ENCODE measurements at places on chromosomes 6 and 20.

- DNase-seq = no peak
Measured at GRCh38 chr6:26431258-26432172, 8.8 kb upstream of the BTN3A3 start.

- no peak for DNase-seq
Measured at GRCh38 chr6:129473546-129473945, 236.4 kb downstream of the ARHGAP18 start.

DNA sequence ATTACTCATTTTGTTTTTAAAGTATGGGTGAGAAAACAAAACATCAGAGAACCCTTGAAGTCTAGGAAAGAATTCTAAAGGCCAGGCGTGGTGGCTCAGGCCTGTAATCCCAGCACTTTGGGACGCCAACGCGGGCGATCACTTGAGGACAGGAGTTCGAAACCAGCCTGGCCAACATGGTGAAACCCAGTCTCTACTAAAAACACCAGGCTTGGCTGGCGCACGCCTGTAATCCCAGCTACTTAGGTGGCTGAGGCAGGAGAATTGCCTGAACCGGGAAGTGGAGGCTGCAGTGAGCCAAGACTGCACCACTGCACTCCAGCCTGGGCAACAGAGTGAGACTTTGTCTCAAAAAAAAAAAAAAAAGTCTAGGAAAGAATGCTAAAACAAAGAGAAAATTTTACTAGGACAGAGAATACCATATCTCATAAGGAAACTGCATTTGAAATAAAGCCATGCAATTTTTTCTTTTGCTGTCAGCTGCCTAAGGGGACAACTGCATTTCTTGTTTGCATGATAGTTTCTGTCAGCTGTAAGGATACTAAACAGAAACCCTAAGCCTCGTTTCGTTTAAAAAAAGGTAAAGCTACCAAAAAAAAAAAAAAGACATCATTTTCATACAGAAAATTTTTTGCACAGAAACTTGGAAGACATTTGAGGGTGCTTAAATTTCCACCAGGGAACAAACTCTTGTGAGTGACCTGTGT lies 32.1 kb downstream of the SMLR1 start:
- DNase-seq = no peak

DNA sequence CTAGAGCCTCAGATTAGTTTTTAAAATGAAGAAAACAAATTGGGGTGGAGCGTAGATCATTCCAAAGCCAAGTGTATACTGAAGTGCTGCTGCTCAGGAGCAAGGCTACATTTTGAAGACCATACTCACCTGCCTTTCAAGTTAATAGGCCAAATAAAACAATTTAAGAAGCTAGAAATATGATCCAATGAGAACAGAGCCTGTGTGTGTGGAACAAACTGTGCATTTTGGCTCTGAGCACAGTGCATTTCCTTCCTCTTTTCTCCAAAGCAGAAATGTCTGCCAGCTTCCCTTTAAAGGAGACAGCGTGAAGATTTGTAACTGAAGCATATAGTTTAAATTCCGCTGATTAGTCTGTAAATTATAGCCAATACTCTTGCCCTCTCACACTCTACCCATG lies 3.2 kb upstream of the IFNGR1 start:
- no peak for DNase-seq

DNA sequence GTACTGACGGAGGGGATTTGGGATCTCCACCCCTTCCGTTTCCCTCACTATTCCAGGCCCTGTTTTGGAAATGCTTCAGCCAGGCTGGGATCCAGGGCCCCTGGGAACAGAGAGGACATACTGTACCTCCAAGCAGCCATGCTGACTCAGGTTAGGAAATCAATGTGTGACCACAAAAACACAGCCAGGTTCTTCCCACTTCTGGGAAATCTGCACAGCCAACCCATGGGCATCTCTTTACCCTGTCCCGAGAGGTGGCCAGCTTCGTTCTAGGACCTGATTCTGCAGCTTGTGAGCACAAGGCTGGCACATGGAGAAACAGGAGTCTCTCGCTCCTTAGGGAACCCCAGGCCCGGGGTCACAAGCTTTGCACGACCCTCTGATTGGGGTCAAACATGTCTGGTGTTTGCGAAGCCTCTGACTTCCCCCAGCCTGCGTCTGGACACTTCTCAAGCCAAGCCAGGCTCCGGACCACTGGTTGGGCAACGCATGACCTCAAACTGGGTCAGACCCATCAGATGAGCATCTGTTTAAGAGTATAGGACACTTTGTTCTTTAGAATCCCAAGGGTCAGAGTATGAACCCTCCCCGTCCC lies 8.3 kb upstream of the TTPAL start:
- DNase-seq = no peak

DNA sequence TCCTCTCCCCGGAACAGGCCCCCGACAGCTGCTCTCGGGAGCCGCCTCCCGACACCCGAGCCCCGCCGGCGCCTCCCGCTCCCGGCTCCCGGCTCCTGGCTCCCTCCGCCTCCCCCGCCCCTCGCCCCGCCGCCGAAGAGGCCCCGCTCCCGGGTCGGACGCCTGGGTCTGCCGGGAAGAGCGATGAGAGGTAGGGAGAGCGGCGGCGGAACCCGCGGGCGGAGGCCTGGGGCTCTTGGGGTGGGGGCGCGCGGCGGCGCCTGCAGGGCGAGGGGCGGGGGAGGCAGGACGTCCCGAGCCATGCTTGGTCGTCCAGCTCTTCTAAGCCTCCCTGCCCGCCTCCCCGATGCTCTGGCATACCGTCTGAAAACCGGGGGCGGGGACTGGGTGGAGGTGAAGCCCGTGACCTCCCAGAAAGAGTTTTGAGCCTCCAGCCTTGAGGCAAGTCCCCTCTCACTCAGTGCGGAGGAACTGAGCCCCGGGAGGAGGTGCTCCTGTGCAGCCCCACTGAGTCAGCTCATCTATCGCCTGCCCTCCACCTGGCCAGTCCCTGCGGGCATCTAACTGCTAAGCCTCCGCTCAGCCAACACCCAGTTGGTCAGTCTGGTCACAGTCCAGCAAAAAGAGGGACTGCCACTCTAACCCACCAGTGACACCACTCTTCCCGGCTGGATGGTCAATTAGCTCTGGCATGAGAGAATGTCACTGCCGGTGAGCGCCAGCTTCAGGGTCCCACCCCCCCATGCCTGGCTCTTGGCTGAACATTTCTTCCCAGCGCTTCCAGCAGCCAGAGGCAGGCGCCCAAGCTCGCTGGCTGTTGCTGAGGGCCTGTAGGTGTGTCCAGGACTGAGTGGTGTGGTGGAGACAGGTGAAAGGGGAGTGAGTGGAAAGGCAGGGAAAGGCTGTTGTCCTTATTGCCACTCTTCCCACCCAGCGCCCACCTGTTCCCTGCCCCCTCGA lies 482 bp downstream of the DDR1 start:
- DNase-seq = peak; percentile 60

Measured in left kidney (tissue), 8 donors.